GM23248 (cell line): ENCODE measurements at places on chromosomes 5 and 9.
A peak's percentile ranks its signal among the peaks of the same experiment; 100 is the strongest.

DNA sequence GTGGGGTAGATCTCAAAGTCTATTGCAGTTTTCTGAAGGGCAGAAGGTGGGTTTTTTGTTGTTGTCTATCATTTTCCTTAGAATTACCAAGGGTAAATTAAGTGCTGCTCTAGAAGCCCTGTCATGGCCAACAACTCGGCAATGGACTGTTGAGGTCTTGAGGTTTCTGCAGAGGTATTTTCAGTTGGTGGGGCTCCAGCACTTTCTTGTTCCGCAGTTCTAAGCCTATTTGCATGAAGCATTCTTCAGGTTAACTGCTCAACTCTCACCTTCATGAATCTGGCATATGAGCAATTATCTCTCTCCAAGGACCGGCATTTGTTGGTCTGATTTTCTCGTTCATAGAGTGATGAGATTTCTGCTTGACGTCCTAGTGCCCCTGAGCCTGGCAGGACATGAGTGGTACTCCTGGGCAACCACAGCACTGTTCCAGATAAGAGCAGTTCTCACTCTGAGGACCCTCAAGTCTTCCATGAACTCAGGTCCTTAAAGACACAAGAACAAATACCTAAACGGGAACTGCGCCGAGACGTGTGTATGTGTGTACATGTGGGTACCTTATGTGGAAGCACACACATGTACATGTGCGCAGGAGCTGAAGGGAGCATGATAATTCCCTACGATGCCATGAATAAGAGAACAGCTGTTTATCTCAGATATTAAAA lies 544.5 kb downstream of the CSNK1G3 start:
- DNase-seq = no peak

- DNase-seq = no peak
Measured at GRCh38 chr5:39624890-39625289, 200.1 kb upstream of the DAB2 start.

DNA sequence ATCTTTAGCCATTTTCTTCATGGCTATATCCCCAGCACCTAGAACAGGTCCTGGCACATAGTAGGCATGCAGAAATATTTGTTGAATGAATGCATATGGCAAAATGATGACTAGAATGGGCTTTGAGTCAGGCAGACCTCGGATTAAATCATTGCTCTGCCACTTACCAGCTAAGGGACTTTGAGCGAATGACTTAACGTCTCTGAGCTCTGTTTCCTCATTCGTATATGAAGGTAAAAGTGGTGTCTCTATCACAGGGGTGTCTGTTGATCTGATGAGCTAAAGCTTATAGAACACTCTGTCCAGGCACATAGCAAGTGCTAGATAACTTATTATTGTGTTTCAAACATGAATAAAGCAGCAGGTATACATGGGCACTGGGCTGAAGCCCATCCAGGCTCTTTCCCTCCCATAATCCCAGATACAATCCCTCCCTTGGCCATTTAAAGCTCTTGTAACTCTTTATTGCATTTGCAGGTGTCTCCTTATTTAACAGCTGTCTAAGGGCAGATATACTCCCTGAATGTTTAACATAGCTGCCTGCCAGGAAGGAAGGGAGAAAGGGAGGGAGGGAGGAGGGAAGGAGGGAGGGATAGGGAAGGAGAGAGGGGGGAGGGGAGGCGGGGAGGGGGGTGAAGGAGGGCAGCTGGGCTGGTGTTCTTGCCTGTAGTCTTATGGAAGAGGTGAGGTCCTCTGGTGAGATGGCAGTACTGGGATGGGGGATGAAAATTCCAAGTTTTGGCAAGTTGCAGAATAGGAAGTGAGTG lies 23.2 kb upstream of the STXBP1 start:
- DNase-seq = no peak

DNA sequence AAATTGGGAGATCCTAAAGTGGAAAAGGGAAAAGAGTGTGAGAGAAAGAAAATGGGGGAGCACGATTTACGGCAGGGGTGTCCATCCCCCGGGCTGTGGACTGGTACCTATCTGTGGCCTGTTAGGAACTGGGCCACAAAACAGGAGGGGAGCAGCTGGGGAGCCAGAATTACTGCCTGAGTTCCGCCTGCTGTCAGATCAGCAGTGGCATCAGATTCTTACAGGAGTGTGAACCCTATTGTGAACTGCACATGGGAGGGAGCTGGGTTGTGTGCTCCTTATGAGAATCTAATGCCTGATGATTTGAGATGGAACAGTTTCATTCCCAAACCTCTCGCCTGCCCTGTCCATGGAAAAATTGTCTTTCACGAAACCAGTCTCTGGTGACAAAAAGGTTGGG lies 108.3 kb upstream of the ADAMTSL1 start:
- no peak for DNase-seq

GRCh38 chr5:126139086-126139485 lies 284.1 kb upstream of the GRAMD2B start:
- peak; percentile 25 for DNase-seq

DNA sequence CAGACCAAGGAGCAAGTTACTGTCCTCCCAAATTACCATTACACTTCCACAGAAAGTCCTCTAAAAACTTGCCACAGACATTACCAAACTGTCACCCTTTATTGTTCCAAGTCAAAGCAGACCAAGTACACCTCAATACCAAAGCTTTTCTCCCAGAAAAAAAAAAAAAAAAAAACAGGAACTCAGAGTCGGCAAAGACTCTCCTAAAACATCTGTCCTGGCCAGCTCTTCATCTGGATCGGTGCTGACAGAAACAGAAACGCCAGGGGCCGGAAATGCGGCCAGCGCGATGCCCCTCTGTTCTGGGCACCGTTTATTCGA lies 718 bp downstream of the DEPDC1B start:
- peak; percentile 39 for DNase-seq

DNA sequence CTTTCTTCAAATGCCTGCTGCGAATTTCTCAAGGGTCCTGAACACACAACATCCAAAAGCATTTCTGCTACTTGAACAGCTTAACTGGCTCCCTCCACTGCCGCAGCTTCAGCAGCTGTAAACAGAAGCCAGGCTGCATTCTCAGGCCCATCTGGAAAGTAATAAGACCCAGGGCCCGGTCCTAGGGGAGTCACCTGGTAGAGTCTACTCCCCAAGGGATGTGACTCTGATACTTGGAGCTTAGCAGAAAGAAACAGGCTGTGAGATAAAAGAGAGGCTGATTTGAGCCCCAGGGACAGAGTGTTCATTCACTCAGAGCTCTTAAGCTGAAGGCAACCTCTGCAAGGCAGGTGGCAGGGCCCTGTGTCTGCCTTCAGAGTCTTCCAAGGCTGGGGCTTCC lies 356.8 kb downstream of the SPOCK1 start:
- no peak for DNase-seq

GRCh38 chr5:157659868-157660660 lies 7.8 kb upstream of the SOX30 start:
- DNase-seq = no peak

- DNase-seq = peak; percentile 81
Measured at GRCh38 chr5:58235299-58235698, 224.6 kb downstream of the PLK2 start.

- DNase-seq = peak; percentile 72
Measured at GRCh38 chr5:107968998-107969397, 298.3 kb upstream of the EFNA5 start.

GRCh38 chr5:173542964-173543363 lies 73.5 kb downstream of the BOD1 start:
- DNase-seq = no peak

DNA sequence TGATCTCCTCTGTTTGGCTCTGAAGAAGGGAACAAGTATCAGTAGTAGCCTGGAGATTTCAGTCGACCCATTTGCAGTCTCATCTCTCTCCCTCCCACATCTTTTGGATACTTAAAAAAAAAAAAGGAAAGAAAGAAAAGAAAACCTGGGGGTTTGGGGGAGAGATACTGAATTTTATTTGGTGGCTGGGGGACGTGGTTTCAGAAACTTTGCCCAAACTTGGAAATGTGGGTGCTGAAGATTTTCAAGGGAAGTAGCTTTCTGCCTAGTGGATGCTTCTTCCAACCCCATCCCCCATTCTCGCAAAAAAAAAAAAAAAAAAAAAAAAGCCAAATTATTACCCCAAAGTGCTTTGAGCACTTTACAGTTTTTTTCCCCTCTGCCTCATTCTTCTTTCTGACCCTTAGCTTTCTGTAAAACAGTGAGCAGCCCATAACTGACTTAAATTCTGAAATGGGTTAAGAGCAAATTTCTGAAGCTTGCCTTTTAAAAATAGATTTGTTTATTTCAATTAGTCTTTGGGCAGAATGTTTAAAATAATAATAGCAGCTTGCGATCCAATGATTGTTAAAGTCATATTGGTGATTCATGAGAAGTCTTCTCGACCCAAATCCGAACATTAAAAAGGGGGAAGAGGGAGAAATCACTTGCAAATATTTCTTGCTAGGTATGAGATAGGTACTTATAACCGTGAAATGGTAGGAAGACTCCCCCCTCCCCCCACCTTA lies 894 bp downstream of the FST start:
- DNase-seq = peak; percentile 53

- DNase-seq = peak; percentile 13
Measured at GRCh38 chr5:53991942-53992341, 318.4 kb downstream of the ARL15 start.

DNA sequence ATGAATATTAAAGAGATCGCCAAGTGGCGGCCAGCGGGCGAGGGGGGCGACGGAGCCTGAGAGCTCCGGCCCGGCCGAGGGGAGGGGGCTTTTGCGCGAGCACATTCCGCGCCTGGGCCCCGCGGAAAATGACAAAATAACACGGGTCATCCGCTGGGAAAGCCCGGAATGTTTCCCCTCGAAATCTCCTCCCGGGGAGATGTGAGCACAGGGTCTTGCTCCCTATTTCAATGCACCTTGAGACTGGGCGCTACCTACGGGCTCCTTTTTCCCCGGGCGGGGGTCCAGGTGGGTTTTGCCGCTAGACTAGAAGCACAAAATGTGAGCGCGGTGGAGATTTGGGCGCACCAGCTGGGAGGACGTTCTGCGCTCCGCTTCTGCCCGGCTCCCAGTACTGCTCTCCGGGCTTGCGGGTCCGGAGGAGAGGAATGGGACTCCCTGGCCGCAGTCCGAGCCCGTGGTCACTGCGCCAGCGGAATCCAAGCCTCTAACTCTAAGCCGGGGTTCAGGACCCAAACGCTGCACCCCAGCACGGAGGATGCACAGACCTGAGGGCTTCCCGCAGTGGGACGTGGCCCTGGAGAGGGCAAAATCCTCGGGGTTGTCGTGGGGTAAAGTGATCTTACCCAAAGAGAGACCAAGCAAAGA lies 2.8 kb upstream of the PRDM12 start:
- DNase-seq = no peak

- no peak for DNase-seq
Measured at GRCh38 chr5:135030123-135030955, 3.7 kb downstream of the PITX1 start.

DNA sequence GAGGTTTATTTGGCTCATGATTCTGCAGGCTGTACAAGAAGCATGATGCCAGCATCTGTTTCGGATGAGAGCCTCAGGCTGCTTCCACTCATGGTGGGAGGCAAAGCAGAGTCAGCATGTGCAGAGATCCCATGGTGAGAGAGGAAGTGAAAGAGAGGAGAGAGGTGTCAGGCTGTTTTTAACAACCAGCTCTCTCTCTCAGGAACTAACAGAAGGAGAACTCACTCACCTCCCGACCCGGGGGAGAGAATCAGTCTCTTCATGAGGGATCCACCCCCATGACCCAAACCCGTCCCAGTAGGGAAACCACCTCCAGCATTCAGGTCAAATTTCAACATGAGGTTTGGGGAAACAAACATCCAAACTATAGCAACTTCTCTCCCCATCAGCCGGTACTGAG lies 187.7 kb downstream of the ENC1 start:
- DNase-seq = no peak

DNA sequence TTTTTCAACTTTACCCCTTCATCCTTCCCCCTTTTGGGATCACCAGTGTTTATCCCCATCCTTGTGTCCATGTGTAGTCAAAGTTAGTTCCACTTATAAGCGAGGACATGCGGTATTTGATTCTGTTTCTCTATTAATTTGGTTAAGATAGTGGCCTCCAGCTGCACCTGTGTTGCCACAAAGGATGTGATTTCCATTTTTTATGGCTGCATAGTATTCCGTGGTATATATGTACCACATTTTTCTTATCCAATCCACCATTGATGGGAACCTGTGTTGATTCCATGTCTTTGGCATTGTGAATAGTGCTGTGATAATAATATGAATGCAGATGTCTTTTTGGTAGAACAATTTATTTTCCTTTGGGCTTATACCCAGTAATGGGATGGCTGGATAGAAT lies 252.4 kb downstream of the ARRDC3 start:
- no peak for DNase-seq

GRCh38 chr5:28975508-28975907 lies 1937.1 kb upstream of the CDH9 start:
- no peak for DNase-seq

GRCh38 chr5:90871391-90871991 lies 312.9 kb downstream of the ADGRV1 start:
- DNase-seq = peak; percentile 41

DNA sequence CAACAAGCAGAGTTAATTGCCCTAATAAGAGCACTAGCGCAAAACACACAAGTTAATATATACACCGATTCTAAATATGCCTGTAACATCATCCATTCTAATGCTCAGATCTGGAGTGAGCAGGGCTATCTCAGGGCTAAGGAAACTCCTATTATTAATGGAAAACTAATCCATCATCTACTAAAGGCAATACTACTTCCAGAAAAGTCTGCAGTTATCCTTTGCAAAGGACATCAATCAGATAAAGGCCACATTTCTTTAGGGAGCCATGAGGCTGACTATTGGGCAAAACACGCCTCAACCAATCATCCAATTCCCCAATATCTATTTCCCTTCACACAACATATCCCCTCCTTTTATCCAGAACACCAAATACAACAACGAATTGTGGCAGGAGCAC lies 1032.3 kb upstream of the NUDT12 start:
- no peak for DNase-seq

DNA sequence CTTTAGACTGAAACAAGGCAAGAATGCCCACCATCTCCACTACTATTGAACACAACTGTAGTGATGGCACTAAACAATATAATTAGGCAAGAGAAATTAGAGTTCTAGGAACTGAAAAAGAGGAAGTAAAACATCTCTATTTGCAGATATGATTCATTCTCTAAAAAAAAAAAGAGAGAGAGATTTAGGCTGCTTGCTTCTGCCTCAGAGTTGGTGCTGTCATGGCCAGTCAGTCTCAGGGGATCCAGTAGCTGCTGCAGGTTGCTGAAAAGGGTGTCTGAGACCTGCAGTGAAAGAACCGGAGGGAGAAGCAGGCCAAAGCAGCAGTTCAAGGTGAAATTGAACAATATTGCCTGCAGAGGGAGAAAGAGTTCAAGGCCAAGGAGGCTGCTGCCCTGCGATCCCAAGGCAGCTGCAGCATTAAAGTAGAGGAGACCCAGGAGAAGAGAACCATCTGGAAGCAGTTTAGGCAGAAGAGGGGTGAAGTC lies 72.5 kb downstream of the AP3B1 start:
- peak; percentile 15 for DNase-seq

DNA sequence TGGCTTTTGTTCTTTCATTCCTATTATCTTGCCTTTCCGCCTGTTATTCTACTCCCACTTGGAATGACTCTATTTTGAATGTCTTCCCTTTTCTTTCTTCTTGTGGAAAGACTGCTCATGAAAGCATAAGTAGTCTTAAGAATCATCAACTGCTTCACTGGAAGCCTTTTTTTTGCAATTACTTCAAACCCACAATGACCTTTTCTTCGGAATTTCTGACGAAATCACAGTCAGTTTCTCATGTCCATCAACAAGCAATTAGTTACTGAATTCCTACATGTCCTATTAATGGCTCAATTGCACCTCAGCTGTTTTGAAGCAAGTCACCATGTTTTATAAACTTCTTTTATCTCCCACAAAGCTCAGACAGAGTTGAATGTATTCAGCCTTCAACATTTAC lies 196.2 kb downstream of the TARS1 start:
- DNase-seq = no peak

GRCh38 chr5:32613050-32613672 lies 27.8 kb downstream of the SUB1 start:
- peak; percentile 82 for DNase-seq

GRCh38 chr9:98529841-98530240 lies 178.9 kb downstream of the GABBR2 start:
- no peak for DNase-seq
